Stimulated activated CD4-positive, alpha-beta T cell treated with anti-CD3 and anti-CD28 coated beads, Interleukin-12 subunit alpha, Interleukin-12 subunit beta, amount 100 ng/mL, for 48 hours (primary cell): ENCODE measurements at places on chromosomes 12 and 14.

GRCh38 chr14:20624495-20625070 lies 16.9 kb downstream of the OR6S1 start:
- DNase-seq, result peak; percentile 27

- no peak for DNase-seq
Observed at GRCh38 chr14:81618695-81619094, 85.0 kb upstream of the SEL1L start.

- DNase-seq, result no peak
Observed at GRCh38 chr12:121278169-121279070, 18.1 kb downstream of the CAMKK2 start.

DNA sequence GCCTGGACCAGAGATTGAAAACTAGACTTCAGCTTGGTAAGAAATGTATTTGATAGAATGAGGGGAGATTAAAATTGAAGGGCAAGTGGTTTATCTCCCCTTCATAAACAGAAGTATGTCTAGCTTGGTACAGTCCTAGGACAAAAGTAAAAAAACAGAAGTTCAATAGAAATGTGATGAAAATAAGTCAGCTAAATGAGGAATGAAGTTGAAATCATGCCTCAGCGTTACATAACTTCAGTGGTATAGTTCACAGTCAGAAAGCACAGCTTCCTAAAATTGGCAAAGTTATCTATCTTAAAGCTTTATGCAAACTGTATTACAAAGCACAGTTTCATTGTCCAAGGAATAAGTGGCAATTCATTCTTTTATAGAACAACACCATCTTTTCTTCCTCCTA lies 90.2 kb upstream of the SYT10 start:
- no peak for DNase-seq

DNA sequence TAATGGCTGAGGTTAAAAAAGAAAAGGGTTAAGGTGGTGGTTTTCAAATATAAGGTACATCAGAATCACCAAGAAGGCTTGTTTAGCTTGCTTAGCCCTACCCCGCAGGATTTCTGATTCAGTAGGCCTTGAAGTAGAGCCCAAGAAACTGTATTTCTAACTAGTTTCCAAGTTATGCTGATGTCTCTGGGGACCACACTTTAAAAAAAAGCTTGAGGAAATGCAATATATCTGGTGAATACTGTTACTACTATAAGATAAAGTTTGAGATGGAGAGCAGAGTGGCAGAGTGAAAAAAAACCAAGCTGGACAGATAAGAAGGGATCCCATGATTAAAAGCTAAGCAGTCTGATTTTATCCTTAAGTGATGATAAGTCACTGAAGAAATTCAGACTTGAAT lies 18.3 kb upstream of the GXYLT1 start:
- no peak for DNase-seq

DNA sequence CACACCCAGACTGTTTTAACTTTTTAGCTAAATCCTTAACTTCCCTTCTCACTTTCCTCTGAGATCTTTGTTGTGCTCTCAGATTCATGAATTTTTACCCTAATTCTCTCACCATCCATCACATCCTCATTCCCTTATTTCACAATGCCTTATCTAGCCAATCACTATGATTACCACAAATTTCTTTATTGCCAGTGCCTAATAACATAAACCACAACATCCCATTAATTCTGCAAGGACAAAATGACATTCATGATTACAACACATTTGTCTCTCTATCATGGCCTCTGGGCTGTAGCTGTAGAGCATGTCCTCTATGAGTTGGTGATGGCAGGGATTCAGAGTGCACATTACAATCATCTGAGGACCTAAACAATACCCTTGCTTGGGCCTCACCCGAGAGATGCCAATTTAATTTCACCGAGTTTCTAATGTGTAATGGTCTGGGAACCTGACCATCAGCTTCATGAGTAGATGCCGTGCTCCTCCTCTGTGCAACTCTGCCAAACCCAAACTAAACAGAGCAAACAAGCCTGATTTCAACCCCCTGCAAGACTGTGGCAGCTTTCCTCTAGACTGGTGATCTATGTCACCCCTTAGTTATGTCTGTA lies 99.3 kb downstream of the SPTSSA start:
- DNase-seq, result no peak

- no peak for DNase-seq
Observed at GRCh38 chr12:53100466-53101151, 2.7 kb upstream of the SOAT2 start.

DNA sequence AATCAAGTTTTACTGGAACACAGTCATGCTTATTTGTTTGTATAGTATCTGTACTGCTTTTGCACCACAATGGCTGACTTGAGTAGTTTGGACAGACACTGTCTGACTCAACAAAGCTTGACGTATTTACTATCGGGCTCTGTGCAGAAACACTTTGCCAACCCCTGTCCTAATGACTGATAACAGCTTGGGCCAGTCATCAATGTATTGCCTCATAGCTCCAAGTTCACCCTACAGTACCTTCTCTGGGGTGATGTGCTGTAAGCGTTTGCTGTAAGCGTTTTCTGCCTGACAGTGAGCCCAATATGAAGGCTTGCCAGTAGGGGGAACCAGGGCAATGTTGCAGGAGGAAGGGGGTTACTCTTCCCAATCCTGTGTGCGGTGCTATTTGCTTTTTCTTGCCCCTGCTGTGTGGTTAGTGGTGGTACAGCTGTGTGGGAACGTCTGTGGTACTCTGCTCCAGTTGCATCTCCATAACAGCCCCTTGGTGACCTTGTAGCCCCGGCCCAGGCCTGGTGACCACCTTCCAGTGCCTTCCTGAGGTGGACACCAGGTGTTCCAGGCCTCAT lies 5.4 kb upstream of the CCDC177 start:
- DNase-seq, result no peak

DNA sequence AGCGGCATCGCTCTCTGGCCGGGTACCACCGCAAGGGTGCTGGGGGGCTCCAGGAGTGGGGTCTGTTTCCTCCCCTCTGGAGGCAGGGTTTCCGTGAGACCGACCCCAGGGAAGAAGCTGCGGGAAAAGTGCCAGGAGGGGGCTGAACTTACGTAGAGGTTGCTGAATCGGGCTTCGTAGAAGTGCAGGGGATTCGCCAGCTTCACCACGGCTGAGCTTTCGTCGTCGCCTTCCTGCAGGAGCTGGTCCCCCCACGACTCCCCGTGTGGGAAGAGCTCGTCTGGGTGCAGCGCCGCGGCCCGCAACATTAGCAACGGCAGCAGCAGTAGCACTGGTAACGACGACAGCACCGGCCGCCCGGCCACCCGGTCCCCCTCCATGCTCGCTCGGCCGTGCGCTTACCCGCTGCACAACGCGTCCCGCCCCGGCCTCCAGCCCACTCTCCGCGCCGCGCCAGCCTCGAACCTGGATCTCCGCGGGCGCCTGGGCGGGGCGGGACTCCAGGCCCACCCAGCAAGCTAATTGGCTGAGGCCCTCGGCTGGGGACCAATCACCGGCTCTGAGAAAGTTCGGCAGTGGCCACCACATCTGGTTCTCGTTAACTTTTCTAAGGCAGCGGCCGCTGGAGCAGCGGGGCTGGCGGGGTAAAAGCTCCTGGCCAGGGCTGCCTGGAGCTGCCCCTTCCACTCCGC lies at the start of gene NID2:
TSS of gene NID2 (minus strand) at position 445 of the 692 bp plus-strand sequence. CDS start at position 380, 65 bp downstream.
- DNase-seq, result peak; percentile 53

DNA sequence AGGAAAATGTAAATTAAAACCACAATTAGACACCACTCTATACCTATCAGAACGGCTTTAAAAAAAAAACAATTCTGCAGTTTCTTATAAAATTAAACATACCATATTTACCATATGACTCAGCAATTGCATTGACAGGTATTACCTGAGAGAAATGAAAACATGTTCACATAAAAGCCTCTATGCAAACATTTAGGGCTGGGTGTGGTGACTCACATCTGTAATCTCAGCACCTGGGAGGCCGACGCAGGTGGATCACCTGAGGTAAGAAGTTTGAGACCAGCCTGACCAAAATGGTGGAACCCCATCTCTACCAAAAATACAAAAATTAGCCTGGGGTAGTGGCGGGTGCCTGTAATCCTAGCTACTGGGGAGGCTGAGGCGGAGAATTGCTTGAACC lies 41.1 kb downstream of the SPTB start:
- DNase-seq, result no peak

DNA sequence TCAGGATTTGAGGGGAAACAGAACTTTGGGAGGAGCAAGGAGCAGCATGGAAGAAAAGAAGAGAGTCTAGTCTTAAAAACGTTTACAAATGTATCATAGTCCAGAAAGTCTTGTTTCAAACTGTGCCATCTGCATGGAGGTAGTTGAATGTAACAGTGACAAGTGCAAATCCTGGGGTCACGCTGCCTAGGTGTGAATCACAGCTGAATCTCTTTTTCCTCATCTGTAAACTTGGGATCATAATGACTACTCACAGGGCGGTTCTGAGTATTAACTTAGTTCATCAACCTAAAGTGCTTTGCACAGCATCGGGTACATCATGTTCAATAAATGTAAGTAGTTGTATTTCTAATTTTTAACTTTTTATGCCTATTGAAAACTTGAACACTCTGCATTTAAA lies 208.5 kb downstream of the CHST11 start:
- DNase-seq, result no peak

DNA sequence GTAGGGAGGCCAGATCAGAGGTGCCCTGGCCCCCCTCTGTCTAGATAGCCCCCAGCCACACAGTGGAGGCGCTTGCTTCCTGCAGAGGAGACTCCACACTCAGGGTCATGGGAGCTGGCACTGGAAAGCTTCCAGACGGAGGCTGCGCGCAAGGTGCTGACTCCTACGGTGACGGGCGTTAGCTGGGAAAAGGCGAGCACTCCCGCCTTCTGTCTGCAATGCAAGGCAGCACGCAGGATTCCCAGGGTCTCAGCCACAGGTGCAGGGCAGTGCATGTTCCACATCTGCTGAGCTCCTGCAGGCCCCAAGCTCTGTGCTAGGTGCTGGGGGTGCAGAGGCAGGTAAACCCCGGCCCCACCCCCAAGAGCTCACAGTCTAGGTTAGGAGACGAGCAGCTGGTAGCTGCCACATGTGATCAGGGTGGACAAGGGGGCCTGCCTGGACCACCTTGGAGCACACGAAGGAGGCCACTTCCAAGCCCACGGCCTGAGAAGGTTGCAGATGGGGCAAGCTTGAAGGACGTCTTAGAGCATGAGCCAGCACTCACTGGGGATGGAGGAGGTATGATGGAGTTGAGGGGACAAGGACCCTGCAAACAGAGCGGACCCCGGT lies 310.9 kb upstream of the DIO3 start:
- no peak for DNase-seq

GRCh38 chr12:11576104-11576503 lies 73.4 kb upstream of the ETV6 start:
- DNase-seq, result peak; percentile 35

- no peak for DNase-seq
Observed at GRCh38 chr14:20998139-20998538, 954 bp upstream of the SLC39A2 start.

- DNase-seq, result no peak
Observed at GRCh38 chr12:103855036-103855712, 14.1 kb upstream of the NT5DC3 start.

DNA sequence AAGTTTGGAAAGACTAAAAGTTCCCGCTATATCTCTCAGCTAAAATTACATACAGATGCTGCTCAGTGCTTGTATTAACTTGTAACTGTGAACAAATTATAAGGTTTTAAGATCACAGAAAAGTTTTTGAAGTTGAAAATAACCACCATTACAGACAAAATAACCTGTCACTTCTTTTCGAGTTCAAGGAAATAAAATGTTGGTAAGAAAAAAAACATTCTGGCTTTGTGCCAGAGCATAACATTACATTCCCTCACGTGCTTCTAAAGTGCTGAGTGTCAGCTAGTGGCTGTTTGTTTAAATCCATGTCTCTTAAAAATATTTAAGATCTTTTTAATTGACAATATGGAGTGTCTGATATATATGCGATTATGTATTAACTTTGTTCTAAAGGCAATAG lies 27.2 kb upstream of the ADAMTS20 start:
- no peak for DNase-seq

GRCh38 chr12:95918194-95918993 lies 24.0 kb downstream of the CCDC38 start:
- no peak for DNase-seq

GRCh38 chr12:104565606-104566243 lies 109.0 kb downstream of the CHST11 start:
- DNase-seq, result no peak
